SJSA1 (cell line): ENCODE measurements at places on chromosomes 5 and 9. TPM values are rescaled to one million over a fixed set of nuclear protein-coding genes. Genes with fewer than 3 reads are reported as not detected.

The FOXD4L3 gene
- total RNA-seq = not detected in 2 replicates

The RNF183 gene
- not detected in 2 replicates for total RNA-seq

The EMB gene
- total RNA-seq = not detected in 2 replicates

The ATOSB gene
- total RNA-seq = 3.1 and 5.7 TPM in 2 replicates

DNA sequence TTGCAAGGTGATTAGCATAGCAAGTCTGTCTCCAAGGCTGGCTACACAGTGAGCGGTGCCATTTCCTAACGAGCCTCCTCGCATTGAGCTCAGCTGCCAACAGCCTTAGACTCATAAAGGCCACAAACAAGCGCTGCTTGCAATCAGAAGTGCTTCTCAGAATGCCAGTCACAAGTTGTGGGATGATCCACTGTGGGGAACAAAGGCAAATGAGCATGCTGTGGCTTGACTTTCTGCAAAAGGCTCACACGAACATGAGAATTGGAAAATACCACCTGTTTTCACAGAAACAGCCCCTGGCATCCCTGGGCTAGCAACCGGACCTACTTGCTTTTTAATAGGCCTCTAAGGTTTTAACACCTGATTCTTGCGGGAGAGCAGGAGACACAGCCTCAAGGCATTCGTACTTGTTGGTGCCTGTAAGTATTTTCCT, 215.5 kb downstream of the FANCC start:
- no peak for DNase-seq
